AG09319 (cell line): ENCODE measurements at places on chromosomes 1 and 21.

DNA sequence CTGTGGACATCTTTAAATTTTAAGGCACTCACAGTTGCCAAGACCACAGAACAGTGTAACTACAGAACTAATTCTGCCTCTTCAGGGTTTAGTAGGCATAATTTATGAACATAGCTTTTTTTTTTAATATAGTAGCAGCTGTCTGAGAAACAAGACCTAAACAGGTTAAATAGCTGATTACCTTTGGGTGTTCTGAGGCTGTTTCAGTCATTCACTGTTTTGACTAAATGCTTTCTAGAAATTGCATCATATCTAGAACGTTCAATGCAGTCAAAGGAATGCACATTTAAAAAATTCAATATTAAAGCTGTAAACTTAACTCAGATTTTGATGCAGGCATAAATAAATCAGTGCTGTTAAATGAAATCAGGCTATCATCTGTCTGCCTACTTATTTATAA, 101.6 kb downstream of the BRINP3 start:
- DNase-seq: no peak

DNA sequence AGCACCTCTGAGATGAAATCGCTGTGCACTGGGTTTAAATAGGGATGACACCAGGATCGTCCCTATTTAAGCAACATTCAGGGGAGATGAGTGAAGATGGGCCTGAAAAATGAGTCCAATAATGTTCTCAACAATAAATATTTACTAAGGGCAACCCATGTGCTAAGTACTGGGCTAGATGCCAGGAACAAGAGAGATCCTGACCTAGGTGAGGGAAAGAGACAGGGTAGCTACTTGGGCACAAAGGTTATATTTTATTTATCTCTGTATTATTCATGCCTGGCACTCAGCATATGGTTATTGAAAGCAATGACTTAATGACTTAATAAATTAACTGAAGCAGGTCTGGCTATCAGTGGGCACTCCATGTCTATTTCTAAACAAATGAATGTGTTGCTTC, 27.4 kb upstream of the AVPR1B start:
- DNase-seq: no peak

DNA sequence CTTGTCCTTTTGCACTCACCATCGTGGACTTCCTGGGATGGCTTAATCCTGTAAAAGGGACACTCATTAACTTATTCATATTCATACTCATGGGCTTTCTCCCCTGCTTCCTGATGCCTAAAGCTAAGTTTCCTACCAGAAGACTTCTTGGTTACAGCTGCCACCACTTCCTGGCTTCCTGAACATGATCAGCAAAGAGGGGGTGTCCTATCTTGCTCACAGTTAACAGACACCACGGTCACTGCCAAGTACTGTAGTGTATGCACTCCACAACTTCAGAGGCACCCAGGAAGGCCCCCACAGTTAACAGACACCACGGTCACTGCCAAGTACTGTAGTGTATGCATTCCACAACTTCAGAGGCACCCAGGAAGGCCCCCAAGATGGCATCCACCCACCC, 177.8 kb downstream of the SIPA1L2 start:
- DNase-seq: no peak

GRCh38 chr1:92134331-92134730, 54.2 kb downstream of the BTBD8 start:
- DNase-seq: no peak

DNA sequence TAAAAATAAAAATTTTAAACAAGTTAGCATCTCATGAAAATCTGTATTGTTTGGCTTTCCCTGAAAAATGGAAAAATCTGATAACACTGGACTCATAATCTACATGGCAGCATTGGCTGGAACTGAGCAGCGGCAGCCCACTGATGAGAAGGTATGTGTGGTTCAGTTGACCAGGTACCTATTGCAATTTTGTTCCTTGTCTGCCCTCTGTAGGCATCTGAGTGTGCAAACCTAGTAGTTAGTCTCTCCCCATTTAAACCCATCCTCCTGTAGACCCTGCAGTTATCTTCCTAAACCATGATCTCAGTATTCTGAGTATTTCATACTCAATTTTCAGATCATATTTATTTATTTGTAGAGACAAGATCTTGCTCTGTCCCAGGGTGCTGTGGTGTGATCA, 59.4 kb upstream of the SERBP1 start:
- DNase-seq: no peak
